ENCODE measurements at places on chromosomes 6 and 20.

GRCh38 chr20:52275181-52275691, 83.7 kb upstream of the ZFP64 start:
- DNase-seq = no peak

GRCh38 chr6:42013134-42013516, 37.2 kb upstream of the TAF8 start:
- DNase-seq = no peak

GRCh38 chr20:34938466-34939163, 17.0 kb downstream of the GSS start:
- DNase-seq = no peak

DNA sequence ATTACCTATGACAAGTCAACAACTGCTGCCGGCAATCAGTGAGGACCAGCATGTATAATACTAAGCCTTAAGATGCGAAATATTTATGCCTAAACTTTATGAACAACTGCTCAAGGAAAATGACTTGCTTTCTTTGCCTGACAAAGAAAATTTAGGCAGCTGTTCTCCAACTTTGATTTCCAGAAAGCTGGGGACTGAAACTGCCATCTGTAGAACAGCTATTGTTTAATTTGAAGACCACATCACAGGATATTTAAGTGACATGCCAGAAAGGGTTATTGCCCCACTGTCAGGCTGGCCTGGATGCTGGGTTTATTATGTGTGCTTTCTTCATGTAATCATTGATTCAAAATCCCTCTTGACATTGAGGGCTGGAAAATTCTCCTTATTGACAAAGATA, 153.9 kb upstream of the ENPP5 start:
- no peak for DNase-seq

DNA sequence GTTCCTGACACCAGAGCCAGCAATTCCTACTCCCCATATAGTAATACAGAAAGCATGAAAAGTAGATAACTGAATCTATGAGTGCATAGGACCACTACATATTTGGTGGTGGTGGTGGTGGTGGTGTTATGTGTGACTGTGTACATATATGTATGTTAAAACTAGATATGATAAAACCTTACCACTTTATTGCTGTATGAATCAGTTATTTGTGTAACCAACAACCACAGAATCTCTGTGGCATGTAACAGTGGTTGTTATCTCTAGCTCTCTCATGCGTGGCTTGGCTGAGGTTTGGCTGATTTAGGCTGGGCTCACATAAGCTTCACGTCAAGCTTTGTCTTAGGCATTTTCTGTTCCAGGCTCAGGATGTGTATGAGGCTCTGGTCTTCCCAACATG, 55.7 kb downstream of the PLCB1 start:
- DNase-seq = no peak

- DNase-seq = no peak
Measured at GRCh38 chr6:106149472-106150069, 63.4 kb downstream of the PRDM1 start.

DNA sequence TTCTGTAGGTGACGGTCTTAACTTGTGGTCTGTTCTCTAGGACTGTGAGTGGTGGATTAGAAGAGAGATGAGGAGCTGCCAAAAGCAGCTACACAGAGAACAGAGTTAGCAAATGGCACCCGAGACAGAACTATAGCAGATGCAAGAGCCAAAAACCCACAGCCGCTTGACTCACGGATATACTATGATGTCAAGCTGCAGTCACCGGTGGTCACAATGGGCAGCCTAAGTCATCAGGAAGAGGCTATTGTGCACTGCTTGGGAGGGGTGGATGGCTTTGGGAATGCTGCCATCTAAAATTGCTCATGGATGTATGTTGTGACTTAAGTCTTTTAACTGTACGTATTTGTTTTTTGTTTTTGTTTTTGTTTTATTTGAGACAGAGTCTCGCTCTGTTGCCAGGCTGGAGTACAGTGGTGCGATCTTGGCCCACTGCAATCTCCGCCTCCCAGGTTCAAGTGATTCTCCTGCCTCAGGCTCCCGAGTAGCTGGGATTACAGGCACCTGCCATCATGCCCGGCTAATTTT, at the start of gene GTSF1L:
Gene GTSF1L (minus strand): TSS at position 192 of the 528 bp plus-strand sequence. CDS start 308 bp downstream, outside the sequence.
- no peak for DNase-seq

DNA sequence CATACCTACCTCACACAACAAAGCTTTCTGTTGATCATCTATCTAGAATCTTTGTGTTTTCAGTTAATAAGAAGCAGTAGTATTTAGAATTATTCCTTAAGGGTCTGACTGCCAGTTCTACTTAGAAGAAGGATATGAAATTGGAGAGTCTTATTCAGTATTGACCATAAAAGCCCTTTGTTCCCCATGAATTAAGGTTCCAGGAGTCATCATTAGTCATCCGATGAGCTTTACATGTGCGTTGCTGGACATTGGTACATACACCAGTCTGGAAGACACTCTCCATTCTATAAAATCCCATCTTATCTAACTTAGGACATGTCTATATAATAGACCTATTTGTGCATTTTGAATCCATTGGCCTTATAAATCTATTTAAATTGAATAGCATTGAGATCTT, 34.4 kb upstream of the RNF217 start:
- DNase-seq = no peak

DNA sequence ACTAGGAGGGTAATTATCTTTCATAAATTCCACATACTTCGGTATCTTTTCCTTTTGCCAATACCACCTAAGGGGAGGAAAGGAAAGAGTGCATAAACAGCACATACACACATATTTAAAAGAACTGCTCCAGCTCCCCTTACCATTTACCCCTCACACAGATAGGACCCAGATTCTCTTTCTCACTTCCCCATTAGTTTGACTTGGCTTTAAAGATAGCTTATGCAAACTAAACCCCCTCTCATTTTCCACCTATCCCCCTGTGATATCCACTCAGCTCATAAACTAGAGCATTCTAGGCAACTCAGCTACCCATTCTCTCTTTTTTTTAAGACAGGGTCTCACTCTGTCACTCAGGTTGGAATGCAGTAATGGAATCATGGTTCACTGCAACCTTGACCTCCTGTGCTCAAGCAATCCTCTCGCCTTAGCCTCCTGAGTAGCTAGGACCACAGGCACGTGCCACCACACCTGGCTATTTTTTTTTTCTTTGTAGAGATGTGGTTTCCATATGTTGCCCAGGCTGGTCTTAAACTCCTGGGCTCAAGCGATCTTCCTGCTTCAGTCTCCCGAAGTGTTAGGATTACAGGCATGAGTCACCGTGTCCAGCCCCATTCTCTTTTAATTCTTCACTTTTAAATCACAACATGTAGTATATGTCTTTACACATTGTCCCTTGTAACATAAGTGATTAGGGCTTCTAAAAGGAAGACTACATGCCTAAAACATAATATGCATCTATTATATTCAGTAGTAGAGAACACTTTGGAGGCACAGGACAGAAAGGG, 4.0 kb downstream of the FUCA2 start:
- no peak for DNase-seq

GRCh38 chr20:60729135-60729900, 522.7 kb upstream of the CDH4 start:
- no peak for DNase-seq

GRCh38 chr6:82741996-82742385, 323.6 kb downstream of the UBE3D start:
- no peak for DNase-seq

DNA sequence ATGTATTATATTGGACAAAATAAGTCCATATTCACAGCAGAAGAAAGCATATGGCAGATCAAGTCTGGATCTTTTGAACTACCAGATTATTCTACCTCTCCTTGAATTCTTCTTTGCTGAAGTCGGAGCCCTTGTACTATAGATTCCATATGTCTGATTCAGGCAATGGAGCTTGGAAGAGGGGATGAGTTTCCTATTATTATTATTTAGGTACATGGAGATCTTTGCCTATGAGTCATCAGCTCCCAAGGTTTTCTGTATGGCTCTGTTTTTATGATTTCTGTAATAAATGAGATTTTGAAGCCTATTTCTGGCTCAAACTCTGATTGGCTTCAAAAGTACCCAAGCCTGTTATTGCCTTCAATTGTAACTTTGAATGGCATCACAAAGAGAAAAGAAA, 72.0 kb downstream of the OPRM1 start:
- no peak for DNase-seq

- DNase-seq = no peak
Measured at GRCh38 chr6:117448011-117448410, 22.3 kb upstream of the ROS1 start.

DNA sequence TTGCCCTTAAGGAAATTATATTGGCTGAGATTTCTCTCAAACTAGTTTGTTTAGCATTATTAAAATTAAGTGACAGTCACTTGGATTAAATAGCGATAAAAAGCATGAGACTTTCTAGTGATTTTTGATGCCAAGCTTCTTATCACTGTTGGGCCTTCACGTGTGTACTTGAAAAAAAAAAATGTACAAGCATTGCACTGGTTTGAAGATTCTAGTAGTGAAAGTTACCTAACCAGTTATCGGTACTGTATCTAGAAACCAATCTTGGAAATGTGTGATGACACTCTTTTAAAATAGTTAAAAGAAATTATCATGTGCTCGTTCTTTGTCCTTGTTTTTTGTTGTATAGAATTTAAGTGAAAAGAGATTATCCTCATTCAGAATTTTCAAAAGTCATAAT, 102.1 kb downstream of the SCAF8 start:
- DNase-seq = no peak

DNA sequence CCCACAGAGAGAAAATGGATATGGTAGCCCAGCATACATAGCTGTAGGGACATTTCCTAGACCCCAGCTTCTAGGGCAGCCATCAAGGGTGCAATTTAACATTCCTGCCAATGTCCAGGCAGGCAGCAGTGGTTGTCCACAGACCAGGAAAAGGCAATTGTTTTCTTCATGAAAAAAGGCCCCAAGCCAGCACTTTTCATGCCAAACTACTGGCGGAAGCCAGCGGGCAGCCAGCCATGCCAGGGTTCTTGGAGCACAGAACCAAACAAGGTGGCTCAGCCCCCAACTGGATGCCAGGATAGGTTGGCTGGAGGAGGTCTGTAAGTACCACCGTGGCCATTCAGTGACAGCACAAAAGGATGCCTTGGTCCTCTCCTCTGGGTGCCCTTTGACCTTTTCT, 94.6 kb downstream of the BANF2 start:
- DNase-seq = no peak

- no peak for DNase-seq
Measured at GRCh38 chr6:35647400-35647799, 41.3 kb downstream of the FKBP5 start.

- DNase-seq = no peak
Measured at GRCh38 chr6:142953373-142954273, 8.6 kb upstream of the HIVEP2 start.

GRCh38 chr20:4230651-4231050, 215.3 kb upstream of the RNF24 start:
- no peak for DNase-seq

- DNase-seq = no peak
Measured at GRCh38 chr6:26311012-26311384, 54.0 kb upstream of the BTN3A2 start.

GRCh38 chr6:53737746-53738145, 57.1 kb upstream of the LRRC1 start:
- no peak for DNase-seq

GRCh38 chr20:53794529-53795115, 201.0 kb upstream of the ZNF217 start:
- no peak for DNase-seq

GRCh38 chr6:138592749-138593123, 93.4 kb upstream of the NHSL1 start:
- no peak for DNase-seq

DNA sequence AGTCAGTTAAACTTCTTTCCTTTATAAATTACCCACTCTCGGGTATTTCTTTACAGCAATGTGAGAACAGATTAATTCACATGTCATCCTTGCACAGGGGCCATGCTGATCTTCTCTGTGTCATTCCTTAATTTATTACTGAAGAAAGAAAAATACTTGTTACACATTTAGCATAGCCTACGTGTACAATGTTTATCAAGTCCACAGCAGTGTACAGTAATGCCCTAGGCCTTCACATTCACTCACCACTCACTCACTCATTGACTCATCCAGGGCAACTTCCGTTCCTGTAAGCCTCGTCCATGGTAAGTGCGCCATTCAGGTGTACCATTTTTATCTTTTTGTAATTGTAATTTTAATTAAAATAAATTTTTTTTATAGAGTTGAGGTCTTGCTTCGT, 73.6 kb downstream of the RSPH3 start:
- DNase-seq = no peak

DNA sequence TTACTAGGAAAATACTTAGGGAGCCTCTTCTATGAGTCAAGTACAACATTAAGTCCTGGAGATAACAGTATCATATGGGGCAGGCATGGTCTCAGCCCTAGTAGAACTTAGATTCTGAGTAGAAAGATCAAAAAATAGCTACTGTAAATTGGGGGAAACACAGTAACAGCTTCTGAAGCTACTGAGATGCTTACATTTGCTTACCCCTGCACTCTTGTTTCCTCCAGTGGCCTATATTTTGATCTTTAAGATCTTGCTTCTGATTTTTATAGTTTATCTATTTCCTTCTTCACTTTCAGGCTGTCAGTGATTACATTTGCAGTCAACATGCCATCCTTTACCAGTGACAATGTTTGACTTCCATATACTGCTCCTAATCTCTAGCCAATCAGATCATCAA, 35.3 kb downstream of the HIVEP2 start:
- DNase-seq = no peak

DNA sequence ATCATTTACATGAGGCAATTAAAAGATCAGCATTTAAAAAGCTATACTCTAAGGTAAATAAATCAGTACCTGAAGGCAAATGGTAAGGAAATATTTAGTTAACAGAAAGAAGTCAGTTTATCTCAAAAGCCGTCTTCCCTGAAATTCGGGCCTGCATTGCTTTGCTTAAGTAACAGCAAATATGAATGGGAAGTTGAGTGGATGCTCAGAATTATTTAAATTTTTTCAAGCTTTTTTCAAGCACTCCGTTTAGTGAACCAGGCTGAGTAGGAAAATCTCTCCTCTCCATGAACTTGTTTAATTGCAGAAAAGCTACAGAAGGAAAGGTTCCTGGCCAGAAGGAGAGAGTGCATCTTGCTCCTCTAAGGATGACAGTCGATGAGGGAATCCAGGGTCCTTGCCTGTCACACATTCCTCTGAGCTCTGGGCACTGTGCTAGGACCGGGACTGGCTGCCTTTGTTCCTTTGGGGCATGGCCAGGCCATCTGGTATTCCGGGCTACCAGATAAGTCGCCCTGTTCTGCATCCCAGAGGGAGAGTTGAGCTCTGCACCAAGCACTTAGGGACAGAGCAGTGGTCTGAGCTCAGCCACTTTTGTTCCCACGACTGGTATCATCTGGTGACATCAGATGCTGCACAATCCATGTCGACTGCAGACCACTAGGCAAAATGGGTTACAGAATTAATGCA, 77.6 kb downstream of the RIN2 start:
- no peak for DNase-seq

DNA sequence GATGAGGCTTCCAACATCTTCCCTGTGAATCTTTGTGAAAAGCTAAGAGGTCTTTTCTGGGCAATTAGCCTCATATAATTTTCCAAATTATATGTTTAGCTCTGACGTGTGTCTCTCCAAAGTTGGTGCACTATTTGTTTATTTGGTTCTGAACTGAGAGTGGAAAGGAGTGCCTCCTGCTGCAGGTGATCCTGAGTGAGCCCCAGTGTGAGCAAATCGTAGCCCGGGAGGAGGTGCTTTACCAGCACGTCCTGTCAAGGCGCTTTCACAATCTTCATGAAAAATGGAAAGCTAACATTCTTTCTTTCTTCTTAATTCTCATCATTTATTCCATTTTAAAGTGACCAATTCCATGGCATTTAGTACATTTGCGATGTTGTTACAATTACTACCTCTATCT, 231.9 kb downstream of the BMP2 start:
- no peak for DNase-seq

- no peak for DNase-seq
Measured at GRCh38 chr20:45857882-45858216, 435 bp downstream of the ZSWIM3 start.
